ENCODE measurements at places on chromosomes 11 and 22.

DNA sequence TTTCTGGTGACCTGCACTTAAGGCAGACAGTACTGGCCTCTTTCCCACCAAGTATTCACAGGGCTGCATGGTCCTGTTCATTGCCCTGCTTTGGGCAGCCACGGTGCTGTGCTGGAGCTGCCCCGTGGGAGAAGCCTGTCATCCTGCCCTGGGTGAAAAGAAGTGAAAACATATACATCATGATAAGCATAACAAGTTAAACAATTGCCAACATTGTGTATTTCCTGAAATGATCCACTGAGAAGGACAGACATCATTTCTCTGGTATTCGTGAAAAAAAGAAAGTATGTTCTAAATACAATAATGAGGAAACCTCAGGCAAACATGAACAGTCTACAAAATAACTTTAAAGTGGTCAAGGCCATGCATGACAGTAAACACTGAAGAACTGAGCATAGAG is 393.1 kb downstream of the TMEM135 start:
- DNase-seq, result no peak

GRCh38 chr11:108768370-108768769 is 103.5 kb downstream of the DDX10 start:
- no peak for DNase-seq

DNA sequence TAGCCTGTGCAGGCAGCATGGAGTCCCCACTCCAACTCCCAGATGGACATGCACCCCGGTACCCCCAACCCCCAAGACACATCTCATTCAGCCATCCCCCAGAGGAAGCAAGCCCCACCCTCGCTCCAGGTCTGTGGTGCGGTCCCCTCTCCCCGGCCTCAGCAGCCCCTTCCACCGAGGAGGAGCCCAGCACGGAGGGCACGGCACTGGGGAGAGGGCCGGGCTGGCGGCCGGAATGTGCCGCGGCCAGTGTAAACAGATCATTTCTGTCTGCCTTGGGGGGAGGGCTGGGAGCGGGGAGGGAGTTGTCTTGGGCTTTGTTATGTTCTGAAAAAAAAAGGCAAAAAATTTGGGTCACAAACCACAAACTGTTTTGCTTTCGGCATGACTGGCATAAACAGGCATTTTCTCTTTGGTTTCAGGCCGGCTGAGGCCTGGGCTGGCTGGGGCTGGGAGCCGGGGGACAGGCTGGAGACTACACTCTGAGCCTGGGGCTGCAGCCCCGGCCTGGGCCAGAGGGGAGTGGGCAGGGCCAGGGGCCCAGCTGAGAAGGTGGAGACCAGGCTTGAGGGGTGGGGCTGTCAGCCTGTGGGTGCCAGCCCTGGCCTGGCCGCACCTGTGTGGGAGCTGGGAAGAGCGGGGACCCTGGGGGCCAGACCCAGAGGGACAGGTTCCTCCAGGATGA is 16.8 kb downstream of the IGF2 start:
- DNase-seq, result no peak

DNA sequence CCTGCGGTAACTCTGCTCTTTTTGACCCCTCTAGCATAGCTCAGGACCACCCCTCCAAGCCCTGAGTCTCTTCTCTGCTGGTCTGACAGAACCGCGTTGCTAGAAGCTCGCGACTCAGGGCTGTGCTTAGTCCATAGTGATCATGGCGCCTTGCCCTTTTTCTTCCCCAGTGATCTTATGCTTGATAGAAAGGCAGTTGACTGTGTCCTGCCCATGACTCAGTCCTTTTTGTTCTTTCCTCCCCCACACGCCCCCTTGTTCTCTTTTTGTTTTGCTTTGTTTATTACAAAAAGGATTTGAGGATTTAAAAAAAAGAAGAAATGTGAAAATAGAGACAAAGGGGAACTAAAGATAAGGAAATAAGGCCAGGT is 17.5 kb downstream of the IL17RA start:
- no peak for DNase-seq

DNA sequence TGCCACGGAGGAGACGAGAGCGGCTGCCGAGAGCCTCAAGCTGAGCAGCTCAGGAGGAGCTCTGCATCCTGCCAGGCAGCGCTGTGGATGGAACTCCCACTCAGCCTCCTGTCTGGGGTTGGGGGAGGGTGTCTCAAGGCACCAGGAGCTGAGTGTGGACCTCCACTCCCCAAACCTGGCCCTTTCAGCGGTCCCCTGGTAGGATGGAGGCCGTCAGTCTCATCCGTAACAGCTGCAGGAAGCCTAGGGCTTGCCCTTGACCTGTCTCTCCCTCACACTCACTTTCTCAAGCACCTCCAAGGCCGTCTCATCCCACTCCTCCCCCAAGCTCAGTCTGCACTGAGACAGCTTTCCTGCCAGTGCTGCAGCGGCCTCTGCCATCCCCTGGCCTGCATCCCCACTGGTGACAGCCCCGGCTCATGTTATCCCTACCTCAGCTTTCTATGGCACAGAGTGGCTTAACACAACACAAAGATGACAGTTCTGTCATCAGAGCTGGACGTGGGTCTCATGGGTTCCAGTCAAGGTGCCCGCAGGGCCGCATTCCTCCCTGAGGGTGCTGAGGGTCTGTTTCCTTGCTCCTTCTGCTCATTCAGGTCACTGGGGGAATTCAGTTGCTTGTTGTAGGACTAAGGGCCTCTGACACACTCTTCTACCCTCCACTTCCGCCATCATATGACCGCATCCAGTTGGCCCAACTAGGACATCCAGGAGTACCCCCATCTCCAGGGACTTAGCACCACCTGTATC is 341.9 kb upstream of the B3GAT1 start:
- no peak for DNase-seq

DNA sequence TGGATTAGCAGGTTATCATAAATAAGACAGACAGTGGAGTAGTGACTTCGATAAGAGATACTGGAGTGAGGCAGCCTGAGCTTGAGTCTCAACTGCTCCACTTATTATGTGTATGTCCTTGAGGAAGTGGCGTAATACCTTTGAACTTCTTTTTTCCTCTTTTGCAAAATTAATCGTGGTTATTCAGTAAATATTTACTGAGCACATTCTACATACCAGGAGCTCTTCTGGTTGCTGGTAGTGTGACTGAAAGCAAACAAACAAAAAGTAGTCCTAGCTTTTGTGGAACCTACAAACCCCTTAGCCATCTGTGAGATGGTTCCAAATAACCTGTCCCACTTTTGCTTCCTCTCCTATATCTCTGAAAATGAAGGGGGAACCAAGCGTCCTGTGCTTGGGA is 125.6 kb upstream of the ASPHD2 start:
- no peak for DNase-seq

GRCh38 chr11:132361011-132361550 is 990.7 kb downstream of the NTM start:
- no peak for DNase-seq

DNA sequence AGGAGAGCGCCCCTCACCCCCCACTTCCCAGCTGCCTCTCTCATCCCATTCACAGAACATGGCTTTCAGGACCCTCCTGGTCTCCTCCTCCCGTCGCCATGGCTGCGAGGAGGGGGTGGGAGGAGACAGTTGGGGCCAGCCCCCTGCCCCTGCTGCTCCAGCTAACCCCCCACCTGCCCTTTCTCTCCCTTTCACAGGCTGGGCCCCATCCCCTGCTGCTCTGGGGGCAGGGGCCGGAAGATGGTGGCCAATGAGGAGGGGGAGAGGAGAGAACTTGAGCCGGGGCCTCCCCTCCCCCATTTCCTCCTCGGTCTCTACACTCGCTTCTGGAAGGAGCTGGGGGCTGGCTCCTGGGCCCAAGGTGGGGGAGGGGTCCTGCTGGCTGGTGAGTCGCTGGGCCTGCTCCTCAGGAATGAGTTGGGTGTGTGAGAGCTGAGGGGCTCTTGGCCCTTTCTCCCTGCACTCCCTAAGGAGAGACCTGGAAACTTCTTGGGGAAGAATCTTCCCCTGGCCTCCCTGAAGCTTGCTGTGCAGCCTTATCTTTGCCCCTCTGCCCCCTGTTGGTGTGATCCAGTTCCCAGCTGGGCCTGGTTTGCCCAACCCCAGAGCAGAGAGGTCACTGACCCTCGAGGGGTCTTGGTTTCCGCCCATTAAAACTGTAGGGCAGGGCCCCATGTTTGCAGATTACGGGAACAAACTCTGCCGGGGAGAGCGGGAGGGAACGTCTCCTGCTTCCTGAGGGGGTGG is 10.2 kb downstream of the YPEL4 start:
- DNase-seq, result no peak

- DNase-seq, result no peak
Measured at GRCh38 chr22:45503816-45504372, 1.2 kb downstream of the FBLN1 start.

- no peak for DNase-seq
Measured at GRCh38 chr22:21970037-21970799, 12.4 kb downstream of the TOP3B start.

- DNase-seq, result no peak
Measured at GRCh38 chr11:75734491-75735180, 17.0 kb downstream of the MOGAT2 start.

GRCh38 chr11:74022546-74022945 is 13.7 kb upstream of the UCP3 start:
- DNase-seq, result no peak

- no peak for DNase-seq
Measured at GRCh38 chr11:4156571-4156970, 62.0 kb downstream of the RRM1 start.

DNA sequence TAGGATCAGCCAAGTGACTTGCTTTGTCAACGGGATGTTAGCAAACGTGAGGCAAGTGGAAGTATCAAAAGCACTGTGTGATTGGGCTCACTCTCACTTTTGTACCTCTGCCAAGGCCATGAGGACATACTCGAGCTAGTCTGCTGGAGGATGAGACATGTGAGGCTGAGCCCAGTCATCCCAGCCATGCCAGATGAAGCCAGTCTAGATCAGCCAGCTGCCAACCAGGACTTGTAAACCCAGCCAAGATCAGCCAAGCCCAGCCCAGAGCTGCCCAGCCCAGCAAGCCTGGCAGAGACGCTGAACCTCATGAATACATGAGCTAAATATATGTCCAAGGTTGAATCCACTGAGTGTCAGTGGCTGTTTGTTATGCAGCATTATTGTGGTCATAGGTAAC is 369.7 kb downstream of the MN1 start:
- DNase-seq, result no peak

GRCh38 chr11:30573951-30574350 is 12.2 kb downstream of the MPPED2 start:
- no peak for DNase-seq

- no peak for DNase-seq
Measured at GRCh38 chr11:42074306-42074705, 614.9 kb upstream of the LRRC4C start.

GRCh38 chr11:88101881-88102597 is 73.2 kb downstream of the RAB38 start:
- no peak for DNase-seq

DNA sequence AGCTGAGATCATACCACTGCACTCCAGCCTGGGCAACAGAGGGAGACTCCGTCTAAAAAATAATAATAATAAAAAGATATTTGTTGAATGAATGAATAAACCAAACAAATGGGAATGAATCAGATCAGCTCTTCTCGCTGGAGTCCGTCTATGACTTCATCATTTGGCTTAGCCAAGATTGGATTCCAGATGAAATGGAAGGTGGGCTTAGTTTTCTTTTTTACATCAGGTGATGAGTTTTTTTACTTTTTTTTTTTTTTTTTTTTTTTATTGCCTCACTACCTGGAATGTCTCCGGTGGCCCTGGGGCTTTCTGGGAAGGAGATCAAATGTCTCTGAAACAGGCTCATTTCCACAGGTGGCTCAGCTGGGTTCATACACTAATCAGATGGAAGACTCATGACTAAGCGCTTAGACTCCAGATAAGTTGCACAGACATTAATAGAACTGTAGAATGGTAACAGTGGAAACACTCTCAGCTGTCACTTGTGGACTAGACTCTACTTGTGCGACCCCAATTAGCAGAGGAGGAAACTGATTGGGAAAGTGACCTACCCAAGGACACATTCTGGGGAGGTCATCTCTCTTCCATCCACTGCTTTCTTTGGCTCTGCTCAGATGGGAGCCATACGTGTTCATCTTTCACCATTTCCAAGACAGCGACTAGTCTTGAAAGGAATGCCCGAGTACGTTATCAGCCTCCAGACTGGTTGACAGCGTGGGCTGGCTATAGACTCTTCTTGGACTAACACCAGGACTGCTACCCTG is 20.5 kb upstream of the RBFOX2 start:
- no peak for DNase-seq

- DNase-seq, result no peak
Measured at GRCh38 chr11:96098511-96099241, 174.8 kb upstream of the MTMR2 start.

GRCh38 chr11:62001450-62002191 is 34.2 kb upstream of the FTH1 start:
- no peak for DNase-seq

- no peak for DNase-seq
Measured at GRCh38 chr22:27576413-27576812, 225.1 kb downstream of the MN1 start.

- no peak for DNase-seq
Measured at GRCh38 chr11:94150056-94150455, 21.4 kb downstream of the PANX1 start.

- DNase-seq, result no peak
Measured at GRCh38 chr11:61505640-61506155, 2.9 kb upstream of the LRRC10B start.

GRCh38 chr11:35045236-35045820 is 93.6 kb upstream of the CD44 start:
- DNase-seq, result peak; percentile 36

- DNase-seq, result no peak
Measured at GRCh38 chr11:27717801-27718229, 17.6 kb upstream of the BDNF start.

- no peak for DNase-seq
Measured at GRCh38 chr11:31882951-31883392, 71.8 kb upstream of the PAX6 start.

DNA sequence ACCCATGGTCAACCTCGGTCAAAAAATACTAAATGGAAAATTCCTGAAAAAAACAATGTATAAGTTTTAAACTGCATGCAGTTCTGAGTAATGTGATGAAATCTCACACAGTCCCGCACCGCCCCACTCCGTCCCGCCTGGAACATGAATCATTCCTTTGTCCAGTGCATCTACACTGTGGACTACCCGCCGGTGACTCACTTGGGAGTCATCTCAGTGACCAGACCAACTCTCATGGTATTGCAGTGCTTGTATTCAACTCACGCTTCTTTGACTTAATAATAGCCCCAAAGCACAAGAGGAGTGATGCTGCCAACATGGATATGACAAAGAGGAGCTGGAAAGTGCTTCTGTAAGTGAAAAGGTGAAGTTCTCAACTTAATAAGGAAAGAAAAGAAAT is 48.8 kb downstream of the ARHGAP32 start:
- no peak for DNase-seq

- DNase-seq, result no peak
Measured at GRCh38 chr11:86011175-86011574, 57.7 kb downstream of the PICALM start.

DNA sequence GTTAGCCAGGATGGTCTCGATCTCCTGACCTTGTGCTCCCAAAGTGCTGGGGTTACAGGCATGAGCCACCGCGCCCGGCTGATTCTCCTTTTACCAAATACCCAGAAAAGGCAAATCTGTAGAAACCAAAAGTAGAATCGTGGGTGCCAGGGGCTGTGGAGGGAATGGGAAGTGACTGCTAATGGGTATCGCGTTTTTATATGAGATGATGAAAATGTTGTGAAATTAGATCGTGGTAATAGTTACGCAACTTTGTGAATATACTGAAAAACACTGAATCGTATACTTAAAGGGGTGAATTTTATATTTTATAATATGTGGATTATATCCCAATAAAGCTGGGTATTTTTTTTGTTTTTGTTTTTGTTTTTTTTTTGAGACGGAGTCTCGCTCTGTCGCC is 48.2 kb upstream of the CREB3L1 start:
- DNase-seq, result no peak

GRCh38 chr11:115629456-115630015 is 125.3 kb upstream of the CADM1 start:
- no peak for DNase-seq

Data from stimulated activated CD8-positive, alpha-beta memory T cell treated with anti-CD3 and anti-CD28 coated beads, Interleukin-4, amount 100 ng/mL, for 4 hours (primary cell).